ENCODE measurements at places on chromosomes 7 and 10.

DNA sequence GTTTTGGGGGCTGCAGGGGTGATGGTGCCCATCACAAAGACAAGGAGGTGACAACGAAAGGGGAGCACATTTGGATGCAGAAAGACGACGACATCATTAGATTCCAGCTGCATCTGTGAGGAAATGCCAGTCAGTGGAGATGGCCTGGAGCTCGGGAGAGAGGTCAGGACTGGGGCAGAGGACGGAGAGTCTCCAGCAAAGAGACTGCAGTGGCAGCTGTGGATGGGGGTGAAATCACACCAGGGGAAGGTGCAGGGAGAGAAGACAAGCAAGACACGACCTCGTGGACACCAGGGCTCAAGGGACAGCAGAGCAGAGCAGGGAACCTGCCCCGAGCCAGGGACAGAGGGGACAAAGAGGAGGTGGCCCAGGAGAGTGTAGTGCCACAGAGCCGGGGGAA, 203.4 kb downstream of the PRPF18 start:
- DNase-seq: no peak

DNA sequence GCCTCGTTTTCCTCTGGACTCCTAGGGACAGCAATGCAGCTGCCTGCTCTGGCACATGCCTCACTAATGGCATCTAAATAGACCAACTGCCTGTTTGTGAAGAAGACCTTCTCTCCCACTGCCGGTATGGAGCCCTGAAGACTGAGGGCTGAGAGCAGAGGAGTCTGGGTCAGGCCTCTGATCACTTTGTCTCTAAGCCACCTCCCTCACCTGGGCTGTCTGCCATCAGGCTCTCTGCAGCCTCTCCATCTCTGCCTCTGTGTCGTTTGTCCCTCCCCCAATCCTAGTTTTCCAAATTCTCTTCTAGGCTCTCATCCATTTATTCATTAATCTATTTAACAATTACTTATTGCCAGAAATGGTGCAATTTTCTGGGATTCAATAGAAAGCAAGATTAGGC, 15.2 kb upstream of the SFTPA1 start:
- no peak for DNase-seq

- DNase-seq: no peak
Measured at GRCh38 chr10:90530521-90530920, 327.3 kb downstream of the HTR7 start.

- no peak for DNase-seq
Measured at GRCh38 chr7:65983965-65984658, 2.1 kb upstream of the GUSB start.

DNA sequence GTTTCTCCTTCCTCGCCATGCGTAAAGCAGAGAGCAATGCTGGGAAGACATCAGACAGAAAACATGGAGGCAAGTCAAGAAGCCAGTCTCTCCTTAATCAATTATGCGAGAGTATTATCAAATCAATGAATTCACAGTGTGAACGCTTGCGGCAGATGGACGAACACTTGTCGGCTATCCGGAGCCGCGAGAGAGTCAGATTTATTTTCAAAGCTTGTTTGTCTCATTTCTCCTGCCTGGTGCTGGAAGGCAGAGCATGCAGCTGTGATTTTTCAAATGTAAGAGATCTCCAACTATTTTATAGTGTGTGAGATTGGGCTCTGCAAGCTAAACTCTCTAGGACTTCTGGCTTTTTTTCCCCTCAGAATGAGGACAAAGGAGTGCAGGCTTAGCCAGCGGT, 252.3 kb downstream of the SNX10 start:
- no peak for DNase-seq

DNA sequence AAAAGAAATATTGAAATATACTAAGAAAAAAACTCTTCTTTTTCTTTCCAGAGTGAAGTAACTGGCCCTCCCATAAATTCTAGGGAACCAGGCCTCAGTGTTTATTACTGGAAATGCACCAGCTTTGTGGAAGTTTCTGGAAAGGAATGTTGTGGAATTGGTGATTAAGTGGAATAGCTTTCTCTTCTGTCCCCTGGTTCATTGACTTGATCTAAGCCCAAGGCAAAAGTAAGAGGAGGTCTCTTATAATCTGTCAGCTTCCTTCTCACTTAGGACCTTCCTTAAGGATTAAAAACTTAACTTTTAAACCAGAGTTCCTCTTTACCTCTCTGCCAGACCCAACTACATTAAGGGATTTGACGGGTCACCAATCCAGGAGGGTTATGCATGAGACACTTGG, 266.2 kb downstream of the SLC25A13 start:
- no peak for DNase-seq

DNA sequence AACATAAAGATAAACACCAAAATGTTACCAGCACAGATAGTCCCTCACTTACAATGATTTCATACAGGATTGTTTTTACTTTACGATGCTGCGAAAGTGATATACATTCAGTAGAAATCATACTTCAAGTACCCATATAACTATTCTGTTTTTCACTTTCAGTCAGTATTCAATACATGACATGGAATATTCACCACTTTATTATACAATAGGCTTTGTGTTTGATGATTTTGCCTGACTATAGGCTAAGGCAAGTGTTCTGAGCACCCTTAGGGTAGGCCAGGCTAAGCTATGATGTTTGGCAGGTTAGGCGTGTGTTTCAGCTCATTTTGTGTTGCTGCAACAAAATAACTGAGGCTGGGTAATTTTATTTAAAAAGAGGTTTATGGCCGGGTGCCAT, 155.0 kb downstream of the RTKN2 start:
- DNase-seq: no peak

DNA sequence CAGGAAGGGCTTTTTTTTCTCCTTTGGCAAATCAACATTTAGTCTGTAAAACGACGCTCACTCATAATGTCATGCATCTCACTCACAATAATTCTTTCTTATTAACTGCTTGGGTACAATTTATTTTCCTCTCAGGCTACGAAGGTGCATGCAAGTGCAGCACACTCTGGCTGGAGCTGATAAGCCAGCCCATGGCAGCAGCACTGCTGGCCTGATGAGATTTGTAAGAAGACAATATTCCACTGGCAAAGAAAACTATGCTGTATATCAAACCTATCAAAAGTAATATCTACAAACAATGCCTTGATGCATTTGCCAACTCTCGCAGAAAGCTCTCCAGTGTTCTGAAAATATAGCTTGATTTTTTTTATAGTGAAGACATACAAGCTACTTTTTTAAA, 170.0 kb upstream of the PHF14 start:
- no peak for DNase-seq

DNA sequence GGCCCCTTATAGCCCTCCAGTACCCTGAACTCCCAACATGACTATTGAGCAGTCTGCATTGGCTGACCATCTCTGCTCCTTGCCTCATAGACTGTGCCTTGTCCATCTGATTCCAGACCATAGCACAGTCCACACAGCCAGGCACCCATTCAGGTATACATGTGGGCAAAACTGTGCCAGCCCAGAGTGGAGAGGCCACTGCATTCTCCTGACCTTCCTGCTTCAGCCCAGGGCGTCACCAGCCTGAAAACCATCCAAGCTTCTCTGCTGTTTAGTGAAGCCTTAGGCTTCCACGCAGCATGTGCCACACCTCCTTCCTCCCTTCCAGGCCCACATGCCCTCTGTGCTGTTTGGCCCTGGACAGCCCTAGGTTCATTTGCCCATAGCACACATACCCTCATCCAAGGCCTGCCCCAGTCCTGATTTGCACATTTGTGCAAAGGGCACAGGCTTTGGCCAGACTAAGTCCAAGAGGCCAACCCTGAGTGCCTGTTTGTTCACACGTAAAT, 10.5 kb downstream of the DDX56 start:
- DNase-seq: no peak

DNA sequence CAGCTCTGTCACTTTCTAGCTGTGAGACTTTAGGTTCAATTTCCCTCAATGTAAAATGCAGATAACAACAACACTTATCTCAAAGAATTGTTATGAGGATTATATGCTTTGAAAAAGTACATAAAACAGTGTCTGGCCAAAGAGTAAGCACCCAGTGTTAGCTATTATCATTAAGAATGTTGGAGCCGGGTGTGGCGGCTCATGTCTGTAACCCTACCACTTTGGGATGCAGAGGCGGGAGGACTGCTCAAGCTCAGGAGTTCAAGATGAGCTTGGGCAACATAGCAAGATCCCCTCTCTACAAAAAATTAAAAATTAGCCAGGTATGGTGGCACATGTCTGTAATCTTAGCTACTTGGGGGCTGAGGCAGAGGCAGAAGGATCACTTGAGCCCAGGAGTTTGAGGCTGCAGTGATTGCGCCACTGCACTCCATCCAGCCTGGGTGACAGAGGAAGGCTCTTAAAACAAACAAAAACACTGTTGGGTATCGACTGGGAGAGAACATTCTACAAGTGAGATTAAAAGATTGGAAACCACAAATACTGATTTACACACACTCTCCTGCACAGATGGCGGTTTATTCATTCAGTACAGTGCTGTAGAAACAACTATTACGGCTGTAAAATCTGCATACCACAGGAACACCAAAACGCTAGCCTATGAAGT, 107.3 kb downstream of the PROSER2 start:
- DNase-seq: no peak

DNA sequence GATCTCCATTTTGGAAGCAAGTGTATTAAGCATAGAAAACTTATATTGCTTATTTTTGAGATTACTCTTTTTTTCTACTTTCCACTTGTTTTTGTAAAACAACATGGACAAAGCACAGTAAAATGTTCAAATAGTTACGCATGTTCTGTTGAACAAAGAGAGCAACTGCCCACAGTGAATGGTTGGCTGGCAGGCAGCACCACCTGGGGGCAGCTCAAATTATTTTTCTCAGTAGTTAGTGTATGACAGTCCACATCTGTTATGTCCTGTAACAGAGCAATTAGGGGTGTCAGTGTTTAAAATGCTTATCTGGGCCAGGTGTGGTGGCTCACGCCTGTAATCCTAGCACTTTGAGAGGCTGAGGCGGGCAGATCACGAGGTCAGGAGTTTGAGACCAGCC, 46.1 kb upstream of the CACUL1 start:
- peak; percentile 10 for DNase-seq

DNA sequence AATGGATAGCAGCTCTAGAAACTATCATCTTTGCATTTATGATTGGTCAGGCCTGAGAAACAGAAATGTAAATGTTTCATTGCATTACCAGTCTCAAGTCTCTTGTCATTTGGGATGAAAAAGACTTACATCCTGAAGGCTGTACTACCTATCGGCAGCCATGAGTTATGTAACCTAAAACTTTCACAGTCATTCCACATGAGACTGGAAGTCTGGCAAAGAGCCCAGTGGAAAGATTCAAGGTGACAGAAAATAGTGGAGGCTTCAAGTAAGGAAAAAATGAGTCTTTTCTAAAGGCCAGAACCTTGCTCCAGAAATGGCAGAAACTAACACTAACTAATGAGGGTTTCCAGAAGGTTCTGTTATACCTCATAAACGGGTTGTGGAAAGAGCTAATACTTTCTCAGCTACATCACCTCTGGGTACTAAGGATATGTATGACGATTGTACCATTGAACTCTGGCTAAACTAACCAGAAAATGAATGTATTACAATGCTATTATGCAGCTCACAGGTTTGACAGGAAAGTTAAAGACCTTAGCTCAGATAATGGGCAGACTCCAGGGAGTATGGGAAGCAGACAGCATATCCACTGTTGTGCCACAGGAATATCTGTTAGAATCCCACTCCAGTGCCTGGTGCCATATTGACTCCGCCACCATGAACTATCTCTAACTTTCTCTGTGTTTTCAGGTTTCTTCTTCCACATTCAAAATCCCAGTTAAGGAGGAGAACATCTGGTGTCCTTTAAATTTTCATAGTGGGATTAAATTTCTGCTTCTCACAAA, 41.7 kb upstream of the DYNC1I1 start:
- DNase-seq: no peak

GRCh38 chr10:78178940-78179339, 145.3 kb downstream of the RPS24 start:
- no peak for DNase-seq

DNA sequence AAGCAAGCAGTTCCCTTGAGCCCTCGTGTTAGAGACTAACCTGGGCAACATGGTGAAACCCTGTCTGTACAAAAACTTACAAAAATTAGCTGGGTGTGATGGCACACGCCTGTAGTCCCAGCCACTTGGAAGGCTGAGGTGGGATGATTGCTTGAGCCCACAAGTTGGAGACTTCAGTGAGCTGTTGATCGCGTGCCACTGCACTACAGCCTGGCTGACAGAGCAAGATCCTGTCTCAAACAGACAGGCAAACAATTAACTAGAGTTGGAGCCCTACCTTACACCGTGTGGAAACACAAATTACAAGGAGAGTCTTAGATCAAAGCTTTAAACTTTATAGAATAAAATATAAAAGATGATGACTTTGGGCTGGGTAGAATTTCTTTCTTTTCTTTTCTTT, 219.5 kb downstream of the CUX1 start:
- DNase-seq: no peak

DNA sequence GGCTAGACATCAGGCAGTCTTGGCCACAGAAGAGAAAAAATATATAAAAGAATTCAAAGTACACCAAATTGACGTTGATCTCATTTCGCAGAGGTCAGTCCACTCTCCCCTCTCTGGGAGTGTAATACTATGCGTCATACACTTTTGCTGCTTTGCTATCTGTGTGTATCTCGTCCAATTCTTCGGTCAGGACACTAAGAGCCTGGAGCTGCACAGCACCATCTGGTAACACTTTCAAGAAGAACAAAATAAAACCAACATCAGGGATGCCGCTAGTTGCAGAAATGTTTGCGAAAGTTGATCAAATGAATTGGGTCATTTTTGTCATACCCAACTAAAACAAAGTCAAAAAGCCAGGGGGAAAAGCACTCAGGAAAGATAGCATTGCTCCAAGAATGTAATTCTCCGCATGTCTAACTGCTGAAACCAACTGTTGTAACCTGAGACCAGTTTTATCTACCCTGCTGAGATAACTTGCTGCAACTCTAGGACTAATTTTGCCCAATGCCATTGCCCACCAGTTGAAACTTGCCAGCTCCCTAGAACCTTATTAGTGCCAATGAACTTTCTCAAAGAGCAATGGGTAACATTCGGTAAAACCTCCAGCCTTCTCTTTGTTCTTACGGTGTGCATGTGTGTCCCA, 23.0 kb downstream of the TMEM176A start:
- DNase-seq: no peak

- DNase-seq: no peak
Measured at GRCh38 chr10:29245476-29245875, 43.4 kb upstream of the LYZL1 start.

DNA sequence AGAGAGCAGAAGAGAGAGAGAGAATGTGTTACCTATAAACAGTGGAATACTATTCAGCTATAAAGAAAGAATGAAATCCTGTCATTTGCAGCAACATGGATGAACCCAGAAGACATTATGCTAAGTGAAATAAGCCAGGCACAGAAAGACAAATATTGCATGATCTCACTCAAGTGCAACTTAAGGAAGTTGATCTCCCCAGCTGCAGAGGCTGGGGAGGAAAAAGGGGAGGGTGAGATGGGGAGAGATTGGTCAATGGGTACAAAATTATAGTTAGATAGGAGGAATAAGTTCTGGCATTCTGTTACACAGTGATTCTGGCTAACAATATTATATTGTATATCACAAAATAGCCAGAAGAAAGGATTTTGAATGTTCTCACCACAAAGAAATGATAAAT, 11.2 kb upstream of the JAZF1 start:
- no peak for DNase-seq

GRCh38 chr7:155306673-155307470, 9.2 kb downstream of the INSIG1 start:
- no peak for DNase-seq
